ENCODE measurements at places on chromosomes 11 and 22. TPM values are rescaled to one million over a fixed set of nuclear protein-coding genes. Genes with fewer than 3 reads are reported as not detected.

DNA sequence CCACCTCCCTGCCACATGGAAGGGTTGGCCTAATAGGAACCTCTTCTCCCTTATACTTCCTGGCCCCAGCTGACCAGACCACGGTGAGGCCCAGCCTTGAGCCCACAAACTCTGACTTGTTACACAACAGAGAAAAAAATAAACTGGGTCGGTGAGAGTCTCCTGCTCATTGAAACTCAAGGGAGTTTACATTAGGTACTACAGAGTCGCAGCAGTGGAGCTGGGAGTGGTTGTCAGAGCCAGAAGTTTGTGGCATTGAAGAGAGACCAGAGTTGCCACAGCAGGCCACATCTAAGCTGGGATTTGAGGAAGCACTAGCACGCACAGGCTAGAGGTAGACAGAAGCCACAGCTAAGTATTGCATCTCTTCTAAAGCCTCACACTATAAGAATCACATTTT lies 296.2 kb downstream of the DDX10 start:
- DNase-seq = no peak

DNA sequence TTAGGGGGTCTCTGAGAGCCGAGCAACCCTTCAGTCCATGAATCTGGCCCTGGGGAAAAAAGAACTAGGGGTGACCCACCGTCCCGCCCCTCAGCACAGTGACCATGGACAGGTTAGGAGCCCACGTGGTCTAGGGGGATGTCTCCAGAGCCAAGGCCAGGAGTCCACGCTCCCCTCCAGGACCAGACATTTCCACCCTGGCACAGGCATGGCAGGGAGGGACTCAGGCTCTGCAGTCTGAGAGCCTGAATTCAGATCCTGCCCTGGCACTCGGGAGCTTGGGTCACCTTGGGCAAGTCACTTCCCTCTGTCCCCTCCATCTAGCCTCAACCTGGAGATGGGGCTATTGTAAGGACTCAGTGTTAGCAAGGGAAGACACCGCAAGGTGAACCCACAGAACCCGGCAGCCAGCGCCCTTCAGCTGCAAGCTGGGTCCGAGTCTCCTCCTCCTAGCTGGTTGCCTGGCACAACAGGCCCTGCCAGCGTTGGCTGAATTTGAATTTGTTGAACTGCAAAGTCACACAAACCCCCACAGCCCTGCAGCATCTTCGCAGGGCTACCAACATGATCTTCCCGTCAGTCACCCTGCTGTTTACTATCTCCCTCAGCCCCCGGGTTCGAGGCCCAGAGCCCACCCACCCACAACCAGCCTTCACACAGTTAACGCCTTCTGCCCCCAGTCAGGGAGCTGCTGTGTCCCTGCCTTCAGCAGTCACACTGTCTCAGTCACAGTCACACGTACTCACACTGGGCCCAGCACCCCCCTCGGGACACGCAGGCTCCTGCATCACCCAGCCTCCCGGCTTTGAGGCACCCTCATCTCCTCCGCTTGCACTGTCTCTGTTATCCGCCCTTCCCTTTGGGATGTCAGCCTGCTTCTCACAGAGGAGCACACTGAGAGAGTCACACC lies 603 bp upstream of the PDGFB start:
- no peak for DNase-seq

DNA sequence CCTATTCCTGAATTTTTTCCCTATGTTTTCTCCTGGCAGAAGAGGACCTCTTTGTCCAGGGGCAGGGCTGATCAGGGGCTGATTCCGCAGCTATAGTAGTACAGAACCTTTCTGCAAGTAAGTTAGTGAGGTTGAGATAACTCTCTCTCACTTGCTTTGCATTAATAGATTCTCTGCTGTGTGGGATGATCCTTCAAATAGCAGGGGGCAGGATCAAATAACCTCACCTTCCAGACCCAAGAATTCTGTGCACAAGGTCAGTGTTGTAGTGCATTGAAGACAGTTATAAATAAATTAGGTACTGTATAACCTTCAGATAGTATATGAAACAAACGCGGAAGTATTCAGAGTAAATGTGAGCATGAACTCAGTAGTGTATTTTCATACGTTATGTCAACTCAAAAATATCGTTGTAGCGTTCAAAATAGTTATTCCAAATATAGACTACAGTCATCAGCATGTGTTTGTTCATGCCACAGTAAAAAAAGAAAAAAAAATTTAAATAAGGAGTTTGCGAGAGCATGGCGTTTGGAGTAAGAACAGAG lies 278 bp downstream of the MMP26 start:
- DNase-seq = no peak

GRCh38 chr11:75100314-75100713 lies 3.6 kb upstream of the OR2AT4 start:
- no peak for DNase-seq

DNA sequence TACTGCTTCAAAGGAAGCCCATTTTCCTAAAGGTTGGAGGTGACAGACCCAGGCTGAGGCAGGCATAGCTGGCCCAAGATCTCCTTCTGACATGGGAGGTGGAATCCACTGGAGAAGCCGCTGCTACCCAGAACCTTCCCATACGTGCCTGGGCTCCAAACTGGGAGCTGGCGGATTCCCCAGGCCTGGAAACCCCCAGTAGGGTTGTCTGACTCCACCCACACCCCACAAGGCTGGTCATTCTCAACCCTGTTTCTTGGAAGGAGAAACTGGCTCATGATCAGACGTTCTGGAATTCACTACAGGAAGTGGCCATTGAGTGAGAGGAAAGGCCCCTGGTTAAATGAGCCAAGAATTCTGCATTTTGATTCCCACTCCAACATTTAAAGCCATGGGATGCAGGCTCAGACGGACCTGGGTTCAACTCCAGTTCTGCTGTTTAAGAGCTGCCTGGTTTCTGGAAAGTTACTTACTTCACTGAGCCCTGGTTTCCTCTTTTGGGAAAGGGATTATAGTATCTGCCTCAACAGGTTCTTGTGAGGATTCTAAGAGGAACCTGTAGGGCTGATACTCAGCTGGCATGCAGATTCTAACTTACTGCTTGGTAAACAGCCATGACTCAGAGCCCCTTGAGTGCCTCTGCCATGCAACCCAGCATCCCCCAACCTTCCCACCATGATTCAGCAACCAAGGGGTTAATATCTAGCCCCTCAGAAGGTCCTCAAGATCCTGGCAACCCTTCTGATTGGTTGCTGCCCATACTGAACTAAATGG lies 19.4 kb upstream of the TSKU start:
- no peak for DNase-seq

DNA sequence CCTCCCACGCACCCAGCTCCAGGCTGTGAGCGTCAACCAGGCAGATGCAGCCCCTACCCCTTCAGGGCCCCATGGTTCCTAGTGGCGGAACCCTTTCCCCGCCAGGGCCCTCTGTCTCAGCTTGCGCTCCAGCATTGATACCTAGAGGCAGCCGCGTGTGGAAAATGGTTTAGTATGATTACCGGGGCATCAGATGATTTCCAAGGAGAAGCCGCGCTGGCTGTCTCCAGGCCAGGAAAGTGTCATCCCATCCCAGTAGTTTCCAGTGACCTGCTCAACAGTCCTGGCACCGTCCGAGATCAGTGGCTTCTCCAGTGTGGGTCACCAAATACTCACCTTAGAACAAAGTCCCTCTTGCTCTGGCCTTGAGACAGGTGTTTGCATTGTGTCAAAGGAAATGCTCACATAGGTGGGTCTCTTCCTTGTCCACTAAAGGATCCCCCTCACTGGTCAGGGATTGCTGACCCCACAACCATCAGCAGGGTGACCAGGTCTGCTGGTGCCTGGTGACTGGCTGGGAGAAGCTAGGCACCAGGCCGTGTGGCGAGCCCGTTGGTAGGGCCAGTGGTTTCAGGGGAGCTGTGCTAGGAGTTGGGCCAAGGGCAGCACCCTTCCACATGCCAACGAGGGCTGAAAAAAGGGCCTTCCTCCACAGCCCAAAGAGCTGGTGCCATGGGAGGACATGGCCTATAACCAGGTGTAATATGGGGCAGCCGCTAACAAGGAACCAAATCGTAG lies 109.4 kb downstream of the MORC2 start:
- DNase-seq = no peak

DNA sequence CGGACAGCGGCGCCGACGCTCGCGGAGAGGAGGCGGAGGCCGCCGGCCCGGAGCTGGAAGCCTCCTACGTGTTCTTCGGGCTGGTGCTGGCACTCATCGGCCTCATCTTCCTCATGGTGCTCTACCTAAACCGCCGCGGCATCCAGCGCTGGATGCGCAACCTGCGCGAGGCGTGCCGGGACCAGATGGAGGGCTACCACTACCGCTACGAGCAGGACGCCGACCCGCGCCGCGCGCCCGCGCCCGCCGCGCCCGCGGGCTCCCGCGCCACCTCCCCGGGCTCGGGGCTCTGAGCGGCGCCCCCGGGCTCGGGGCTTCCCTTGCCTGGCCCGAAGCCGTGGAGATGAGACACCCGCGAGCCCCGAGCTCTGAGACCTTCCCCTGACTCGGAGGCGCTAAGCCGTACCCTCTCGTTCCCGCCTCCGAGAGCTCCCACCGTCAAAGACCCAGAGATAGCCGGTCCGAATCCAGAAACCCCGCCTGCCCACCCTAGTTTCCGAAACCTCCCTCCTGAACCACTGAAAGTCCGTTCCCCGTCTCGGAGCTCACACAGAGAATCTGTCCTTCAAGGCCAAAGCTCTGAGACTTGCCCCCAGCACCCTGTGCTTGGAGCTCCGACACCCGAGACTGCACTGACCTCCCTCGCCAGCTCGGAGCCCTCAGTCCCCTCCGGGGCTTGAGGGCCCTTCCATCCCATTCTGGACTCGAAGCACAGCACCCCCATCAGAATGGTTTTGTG lies 1.5 kb downstream of the TPBGL start:
- DNase-seq = no peak

- no peak for DNase-seq
Observed at GRCh38 chr22:22082960-22083359, 100.4 kb upstream of the TOP3B start.

GRCh38 chr22:40107851-40108378 lies 69.8 kb upstream of the TNRC6B start:
- DNase-seq = no peak

GRCh38 chr22:38748487-38749136 lies 7.2 kb downstream of the SUN2 start:
- no peak for DNase-seq

DNA sequence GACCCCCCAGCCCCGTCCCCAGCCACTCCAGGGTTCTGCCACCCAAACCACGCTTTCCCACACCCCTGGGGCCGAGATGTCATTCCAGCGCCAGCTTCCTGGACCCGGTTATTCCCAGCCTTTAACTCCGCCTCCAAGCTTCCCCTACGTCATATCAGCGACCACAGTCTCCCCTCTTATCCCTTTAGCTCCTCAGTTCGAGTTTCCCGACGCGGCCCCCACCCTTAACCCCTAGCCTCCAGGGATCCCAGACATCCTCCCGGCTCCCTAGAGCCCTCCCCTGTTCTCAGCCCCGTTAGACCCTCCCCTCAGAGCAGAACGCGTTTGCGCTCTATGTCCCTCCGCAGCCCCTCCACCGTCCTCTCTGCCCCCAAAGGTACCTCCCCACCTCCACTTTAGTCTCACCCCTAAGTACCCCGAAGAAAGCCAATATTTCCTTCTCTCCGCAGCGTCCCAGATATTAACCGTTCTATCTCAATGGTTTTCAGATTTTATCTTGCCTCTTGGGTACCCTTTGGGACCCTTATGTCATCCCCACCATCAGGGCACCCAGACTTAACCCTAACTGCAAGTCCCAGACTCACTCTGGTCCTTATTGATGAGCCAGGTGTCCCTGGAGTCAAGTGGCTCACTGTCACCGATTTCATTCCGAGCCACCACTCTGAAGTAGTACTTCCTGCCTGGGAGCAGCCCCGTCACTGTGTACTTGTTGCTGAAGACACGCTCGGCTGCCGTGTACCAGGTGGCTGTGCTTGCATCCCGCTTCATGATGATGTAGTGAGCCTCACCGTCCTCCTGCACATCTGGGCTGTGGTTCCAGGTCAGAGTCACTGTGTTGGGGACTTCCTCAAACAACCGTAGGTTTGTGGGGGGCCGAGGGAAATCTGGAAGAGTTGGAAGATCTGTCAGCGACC lies 8.0 kb downstream of the TMEM86A start:
- DNase-seq = peak; percentile 61

DNA sequence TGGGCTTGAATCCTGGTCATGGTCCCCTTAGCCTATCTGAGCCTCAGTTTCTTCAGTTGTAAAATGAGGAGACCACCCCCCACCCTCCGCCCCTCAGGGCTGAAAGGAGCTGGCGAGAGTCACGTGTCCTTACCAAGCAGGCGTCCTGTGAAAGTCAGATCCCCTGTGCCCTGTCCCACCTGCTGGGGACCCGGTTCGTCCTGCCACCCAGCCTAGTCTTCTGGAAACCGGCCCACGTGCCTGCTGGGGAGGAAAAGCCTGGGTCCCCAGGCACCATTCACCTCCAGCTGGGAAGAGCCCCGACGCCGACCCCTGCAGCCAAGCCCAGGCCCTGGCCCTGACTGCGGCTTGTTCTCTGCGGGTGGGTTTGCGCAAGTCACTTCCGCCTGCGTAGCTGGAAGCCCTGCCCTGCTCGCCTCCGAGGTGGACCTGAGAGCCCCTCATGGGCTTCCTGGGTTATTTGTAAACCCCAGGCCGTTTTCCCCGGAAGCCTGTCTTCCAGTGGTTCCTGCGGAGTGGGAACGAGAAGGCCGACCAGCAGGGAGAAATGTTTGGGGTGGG lies 679 bp upstream of the SSH3 start:
- no peak for DNase-seq

DNA sequence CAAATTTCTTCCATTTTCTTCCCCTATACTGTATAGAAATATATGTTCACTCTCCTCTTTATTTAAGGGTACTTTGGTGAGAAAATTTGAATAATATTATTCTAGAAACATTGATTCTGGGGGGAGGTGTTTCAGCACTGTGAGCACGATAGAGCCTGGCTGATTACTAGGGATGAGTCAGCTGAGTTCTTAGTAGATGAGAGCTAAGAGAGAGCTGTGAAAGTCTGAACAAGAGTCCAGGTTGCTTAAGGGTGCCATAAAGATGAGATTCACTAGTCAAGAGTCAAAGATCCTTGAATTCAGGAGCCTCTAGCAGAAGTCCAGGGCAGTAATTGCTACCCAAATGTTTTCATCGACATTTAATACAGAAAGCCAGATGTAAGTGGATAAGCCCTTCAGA lies 756.6 kb upstream of the API5 start:
- no peak for DNase-seq

- DNase-seq = no peak
Observed at GRCh38 chr11:6320411-6321155, at the start of gene CAVIN3. TSS of gene CAVIN3 (minus strand) at chr11:6320501. CDS start at chr11:6320476, 25 bp downstream.

DNA sequence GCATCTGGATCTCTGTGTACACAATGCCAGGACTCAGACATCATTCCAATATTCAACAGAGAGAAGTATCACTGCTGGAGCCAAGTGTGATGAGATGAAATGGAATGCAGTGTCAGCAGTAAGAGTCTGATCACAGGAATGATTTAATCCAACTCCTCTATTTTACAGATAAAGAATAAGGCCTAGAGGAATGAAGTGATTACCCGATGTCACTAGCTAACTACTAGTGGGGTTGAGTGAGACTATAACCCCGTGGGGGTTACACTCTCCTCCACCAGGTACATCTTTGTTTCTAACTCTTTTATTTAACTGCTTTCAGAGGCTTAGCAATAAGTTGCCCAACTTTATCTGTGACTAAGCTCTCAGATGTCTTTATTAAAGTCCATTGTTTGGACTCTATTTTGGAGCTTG lies 94.2 kb upstream of the FAT3 start:
- no peak for DNase-seq

The CLDN5 gene
- polyA plus RNA-seq = 0.18 TPM

The TTLL1 gene
- 15.6 TPM for polyA plus RNA-seq

The GAL3ST1 gene
- 0.48 TPM for polyA plus RNA-seq

The CRYBB2 gene
- not detected for polyA plus RNA-seq

The OR6A2 gene
- polyA plus RNA-seq = not detected

The OR2AG2 gene
- polyA plus RNA-seq = not detected

The NCAM1 gene
- not detected for polyA plus RNA-seq

The TUBA8 gene
- 0.33 TPM for polyA plus RNA-seq
